ENCODE measurements at places on chromosomes 7 and 10.

DNA sequence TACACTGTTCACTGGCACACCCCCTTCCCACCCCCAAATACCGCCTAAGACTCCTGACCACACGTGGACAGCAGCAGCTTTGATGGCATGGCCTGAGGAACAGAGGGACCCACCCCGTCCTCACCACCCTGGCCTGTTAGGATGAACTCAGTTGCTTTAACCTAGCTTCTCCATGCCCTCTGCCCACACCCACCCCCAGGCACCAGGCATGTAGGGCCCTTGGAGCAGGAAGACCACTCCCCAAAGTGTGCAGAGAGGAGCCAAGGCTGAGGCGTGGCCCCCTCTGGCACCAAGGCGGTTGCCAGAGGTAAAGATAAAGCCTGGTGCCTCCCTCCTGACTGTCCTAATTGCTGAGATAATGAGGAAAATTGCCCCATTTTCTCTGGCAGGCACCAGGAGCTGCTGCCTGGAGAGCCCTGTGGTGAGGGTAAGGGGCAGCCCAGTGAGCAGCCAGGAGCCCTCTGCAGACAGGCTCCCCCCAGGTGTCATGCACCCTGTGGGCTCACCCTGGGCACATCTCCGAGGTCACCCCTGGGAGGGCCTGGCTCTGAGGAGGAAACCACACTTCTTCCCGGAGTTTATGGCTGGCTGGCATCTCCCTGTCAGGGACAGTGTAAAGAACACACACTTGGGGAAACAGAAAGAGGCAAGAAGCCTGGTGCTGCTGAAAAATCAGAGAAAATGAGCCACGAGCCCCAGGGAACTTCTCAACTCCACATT, 47.7 kb downstream of the LRRC20 start:
- no peak for DNase-seq

GRCh38 chr10:113049881-113050280, 99.8 kb downstream of the TCF7L2 start:
- DNase-seq, result no peak

GRCh38 chr7:103524042-103524907, 78.3 kb upstream of the SLC26A5 start:
- peak; percentile 39 for DNase-seq

GRCh38 chr10:125646311-125646710, 36.7 kb downstream of the TEX36 start:
- no peak for DNase-seq

- no peak for DNase-seq
These were observed 80.0 kb upstream of the PRKAR2B start for GRCh38 chr7:106964466-106964865.

- DNase-seq, result no peak
These were observed 482.1 kb upstream of the AKR1E2 start for GRCh38 chr10:4343873-4344272.

DNA sequence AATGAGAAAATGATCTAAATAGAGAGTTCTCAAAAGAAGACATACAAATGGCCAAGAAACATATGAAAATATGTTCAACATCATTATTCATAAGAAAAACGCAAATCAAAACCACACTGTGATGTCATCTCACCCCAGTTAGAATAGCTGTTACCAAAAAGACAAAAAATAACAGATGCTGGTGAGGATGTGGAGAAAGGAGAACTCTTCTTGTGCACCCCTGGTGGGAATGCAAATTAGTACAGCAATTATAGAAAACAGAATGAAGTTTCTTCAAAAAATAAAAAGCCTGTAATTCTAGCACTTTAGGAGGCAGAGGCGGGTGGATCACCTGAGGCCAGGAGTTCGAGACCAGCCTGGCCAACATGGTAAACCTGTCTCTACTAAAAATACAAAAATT, 199.3 kb downstream of the PARD3 start:
- DNase-seq, result no peak

GRCh38 chr10:49620286-49620810, 6.5 kb downstream of the CHAT start:
- no peak for DNase-seq

DNA sequence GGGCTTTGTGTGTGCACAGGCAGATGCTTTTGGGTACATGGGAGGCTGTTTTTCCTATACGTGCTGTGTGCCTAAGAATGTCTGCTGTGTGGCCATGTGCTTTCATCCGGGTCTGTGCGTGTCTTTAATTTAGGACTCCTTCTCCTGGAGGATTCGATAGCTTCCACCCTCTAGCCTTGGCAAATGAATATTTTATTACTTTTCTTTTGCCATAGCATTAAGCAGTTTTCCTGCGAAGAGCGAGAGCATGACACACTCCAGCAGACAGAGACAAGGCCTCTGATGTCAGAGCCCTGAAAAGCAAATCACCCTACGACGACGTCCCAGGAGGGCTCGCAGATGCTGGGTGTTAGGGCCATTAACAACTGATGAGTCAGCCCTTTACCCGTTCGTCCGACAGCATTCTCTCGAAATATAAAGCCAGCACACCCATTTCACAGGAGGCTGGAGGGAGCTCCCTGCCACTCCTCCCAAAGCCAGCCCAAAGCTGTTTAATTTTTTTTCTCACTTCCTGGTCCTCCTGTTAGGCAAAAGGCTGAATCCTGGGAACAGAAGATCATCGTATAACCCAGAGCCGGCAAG, 311.3 kb upstream of the ZMIZ1 start:
- no peak for DNase-seq

- DNase-seq, result no peak
These were observed 28.0 kb downstream of the HERC4 start for GRCh38 chr10:68047122-68047521.

DNA sequence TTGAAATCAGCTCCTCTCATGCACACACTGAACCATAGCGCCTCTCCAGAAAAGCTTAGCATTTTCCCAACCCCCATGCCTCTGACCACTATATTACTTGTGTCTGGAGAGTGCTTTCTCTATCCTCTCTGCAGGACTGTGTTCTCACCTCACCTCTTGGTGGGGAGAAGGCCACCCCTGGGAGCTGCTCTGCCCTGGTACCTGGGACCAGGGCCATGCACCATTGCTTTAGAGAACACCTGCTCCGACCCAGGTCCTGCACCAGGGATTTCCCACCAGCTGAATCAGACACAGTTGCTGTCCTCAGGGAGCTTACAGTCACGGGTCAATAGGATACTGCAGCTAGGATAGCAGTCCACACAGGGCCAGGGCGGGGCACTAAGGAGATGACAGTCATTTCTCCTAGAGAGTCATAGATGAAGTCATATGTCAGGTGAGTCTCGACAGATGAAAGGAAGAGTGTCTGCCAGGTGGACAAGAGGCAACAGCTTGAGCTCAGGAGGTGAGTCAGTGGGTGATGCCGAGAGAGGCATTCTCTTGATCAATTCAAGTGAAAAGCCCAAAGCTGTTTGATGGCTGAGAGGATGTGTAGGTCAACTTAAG, 619 bp upstream of the LMTK2 start:
- peak; percentile 90 for DNase-seq

GRCh38 chr10:42973870-42974692, 102.8 kb upstream of the RET start:
- no peak for DNase-seq

DNA sequence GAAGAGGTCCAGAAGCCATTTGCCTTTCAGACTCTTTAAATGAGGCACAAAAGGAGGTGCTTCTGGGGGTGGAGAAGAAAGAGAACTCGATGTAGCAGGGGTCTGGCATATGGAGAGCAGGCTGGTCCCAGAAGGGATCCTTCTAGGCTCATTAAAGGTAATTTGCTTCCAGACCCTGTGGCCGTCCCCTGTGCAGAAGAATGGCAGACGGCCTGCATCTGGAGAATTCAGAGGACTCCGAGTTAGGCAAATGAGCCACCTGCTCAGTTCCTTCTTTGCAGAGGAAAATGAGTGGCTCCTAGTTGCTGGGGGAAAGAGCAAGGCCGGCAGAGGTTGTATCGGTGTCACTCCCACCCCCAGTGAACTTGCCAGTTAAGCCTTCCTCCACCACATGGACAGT, 73.8 kb upstream of the FAM180A start:
- no peak for DNase-seq

GRCh38 chr10:130177250-130177649, 41.1 kb downstream of the GLRX3 start:
- no peak for DNase-seq

- DNase-seq, result peak; percentile 23
These were observed 96.9 kb downstream of the UBE3C start for GRCh38 chr7:157235357-157236333.

GRCh38 chr10:93535293-93535692, 31.2 kb upstream of the FFAR4 start:
- no peak for DNase-seq

- peak; percentile 26 for DNase-seq
These were observed 83.8 kb downstream of the BMS1 start for GRCh38 chr10:42866115-42866995.

DNA sequence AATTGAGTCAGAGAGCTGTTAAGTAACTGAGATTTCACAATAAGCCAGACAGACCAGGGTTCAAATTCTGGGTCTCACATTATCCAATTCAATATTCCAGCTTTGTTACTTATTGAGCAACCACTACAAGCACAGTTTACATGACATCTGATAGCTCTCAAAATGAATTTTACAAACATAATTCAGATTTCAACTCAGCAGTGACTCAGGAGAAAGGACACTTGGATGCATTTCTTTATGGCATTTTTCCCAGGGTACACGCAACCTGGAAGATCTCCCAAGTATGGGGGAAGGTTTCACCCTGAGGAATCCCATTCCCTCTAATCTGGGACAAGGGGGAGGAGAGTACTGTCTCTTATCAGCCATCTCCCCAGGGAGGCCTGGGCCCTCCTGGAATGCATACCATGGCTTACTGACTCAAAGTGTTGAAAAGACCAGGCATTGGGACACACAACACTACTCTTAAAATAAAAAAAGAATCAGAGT, 102.4 kb downstream of the CFTR start:
- peak; percentile 92 for DNase-seq

DNA sequence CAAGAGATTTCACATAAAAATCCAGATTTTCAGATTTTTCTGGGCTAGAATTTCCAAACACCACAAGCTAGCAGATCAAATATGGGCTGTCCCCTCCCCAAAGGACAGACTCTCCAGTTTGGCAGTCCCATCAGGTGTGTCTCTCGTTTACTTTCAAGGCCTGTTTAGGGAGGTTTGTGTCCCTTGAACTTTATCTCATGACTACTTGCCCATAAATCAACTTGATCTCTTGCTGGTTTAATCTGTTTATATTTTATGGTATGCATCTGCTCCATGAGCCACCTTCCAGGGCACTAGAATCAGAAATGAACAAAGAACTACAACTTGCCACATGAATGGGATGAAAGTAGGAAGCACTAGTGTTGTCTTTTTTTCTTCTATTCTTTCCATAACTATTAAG, 5.2 kb downstream of the ZDHHC6 start:
- DNase-seq, result no peak

DNA sequence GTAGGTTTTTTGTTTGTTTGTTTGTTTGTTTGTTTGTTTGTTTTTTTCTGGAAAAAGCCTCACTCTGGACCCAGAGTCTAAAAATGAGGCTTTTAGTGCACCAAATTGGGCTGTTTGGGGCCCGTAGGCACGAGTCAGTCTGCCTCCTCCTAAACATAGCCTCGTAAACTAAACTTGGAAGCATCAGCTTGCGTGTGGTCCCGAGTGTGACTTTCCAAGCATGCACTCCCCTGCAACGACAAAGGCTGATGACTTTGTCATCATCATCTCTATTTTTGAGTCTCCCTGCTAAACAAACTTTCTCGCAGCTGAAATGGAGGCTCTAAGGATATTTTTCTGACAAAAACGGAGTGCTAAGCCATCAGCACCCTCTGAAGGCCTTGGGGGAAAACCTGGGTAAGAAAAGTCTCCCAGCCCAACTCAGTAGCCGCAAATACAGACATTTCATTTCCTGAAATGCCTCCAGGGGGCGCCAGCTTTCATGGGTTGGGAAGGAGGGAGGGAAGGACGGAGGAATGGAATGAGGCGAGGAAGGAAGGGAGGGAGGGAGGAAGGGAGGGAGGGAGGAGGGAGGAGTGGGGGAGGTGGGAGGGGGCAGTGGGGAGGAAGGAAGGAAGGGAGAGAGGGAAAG, 245.9 kb downstream of the KCNMA1 start:
- DNase-seq, result peak; percentile 72

DNA sequence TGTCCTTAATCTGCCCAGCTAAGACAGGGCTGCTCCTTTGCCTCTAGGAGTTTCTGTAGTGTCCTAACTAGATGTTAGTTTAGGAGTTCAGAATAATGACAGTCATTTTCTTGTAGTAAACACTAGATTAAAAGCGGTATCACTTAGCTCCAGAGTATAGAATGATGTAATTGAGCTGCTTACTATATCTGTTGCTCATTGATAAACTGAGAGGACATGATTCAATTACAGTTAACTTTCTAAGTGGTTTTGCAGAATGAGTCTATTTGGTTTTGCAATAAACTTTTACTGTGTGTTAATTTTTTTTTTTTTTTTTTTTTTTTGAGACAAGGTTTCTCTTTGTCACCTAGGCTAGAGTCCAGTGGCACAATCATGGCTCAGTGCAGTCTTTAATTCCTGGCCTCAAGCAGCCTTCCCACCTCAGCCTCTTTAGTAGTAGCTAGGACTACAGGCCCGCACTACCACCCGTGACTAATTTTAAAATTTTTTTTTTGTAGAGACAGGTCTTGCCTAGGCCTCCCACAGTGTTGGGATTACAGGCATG, 1.8 kb downstream of the STMP1 start:
- peak; percentile 56 for DNase-seq

DNA sequence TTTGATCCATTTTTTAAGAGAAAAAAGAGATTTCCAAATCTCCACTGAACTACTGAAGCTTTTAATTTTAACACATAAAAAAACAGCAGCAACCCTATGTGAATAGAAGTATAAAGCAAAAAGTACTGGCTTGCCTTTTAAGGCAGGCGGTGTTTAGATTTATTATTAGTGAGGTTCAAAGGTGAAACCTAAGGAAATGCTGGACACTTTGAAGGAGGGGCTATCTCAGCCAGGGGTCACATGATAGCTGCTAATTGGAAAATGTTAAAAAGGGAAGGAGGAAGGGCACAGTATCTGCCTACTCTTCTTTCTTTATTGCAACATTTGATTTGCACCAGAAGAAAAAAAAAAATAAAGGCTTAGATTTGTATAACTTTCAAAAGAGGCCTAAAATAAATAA, 183.8 kb downstream of the SKAP2 start:
- no peak for DNase-seq

DNA sequence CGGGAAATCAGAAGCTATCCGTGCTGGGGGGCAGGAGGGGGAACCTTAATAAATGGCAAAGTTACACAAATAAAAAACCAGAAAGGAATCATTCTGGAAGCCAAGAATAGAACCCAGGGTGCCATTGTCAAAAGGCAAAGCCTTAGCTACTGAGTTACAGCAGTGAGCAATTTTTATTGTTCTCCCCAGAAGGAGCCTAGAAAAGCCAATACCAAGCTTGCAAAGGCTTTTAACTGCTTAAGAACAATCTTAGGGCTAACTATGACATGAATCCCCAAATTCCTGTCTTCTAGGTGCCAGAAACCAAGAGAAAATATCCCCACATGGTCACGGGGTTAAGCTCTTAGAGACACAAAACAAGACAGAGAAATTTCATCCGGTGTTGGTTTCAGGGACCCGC, 482.7 kb downstream of the CCSER2 start:
- DNase-seq, result no peak

DNA sequence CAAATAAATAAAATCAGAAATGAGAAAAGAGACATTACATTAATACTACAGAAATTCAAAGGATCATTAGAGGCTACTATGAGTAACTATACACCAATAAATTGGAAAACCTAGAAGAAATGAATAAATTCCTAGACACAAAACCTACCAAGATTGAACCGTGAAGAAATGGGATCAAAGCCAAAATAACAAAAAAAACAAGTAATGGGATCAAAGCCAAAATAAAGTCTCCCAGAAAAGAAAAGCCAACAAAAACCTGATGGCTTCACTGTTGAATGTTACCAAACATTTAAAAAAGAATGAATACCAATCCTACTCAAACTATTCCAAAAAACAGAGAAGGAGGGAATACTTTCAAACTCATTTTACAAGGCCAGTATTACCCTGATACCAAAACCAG, 20.0 kb downstream of the GSDME start:
- DNase-seq, result no peak
